HCT116 (cell line): ENCODE measurements at places on chromosomes 6 and 20. TPM values are rescaled to one million over a fixed set of nuclear protein-coding genes. Genes with fewer than 3 reads are reported as not detected.

- no peak for DNase-seq
These were observed 158.7 kb downstream of the RNGTT start for GRCh38 chr6:88804701-88805100.

DNA sequence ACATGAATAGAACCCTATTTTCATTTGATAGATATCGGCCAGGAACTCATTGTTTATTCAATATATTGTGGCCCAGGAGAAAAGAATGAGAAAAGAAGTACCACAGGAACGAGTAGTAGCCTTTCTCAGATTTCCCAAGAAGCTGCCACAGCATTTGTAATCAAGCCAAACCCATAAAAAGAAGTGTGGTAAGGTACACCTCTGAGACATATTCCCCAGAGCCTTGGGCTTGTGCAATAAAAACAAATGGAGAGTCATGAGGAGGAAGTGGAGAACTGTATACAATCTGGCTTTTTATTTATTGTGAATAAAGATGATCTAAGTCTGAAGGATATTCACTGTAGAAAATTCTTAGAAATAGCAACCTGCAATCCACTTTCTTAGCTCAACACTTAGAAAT lies 36.7 kb downstream of the KIF6 start:
- no peak for DNase-seq

- DNase-seq = no peak
These were observed 109.9 kb downstream of the MAP3K4 start for GRCh38 chr6:161101517-161101916.

DNA sequence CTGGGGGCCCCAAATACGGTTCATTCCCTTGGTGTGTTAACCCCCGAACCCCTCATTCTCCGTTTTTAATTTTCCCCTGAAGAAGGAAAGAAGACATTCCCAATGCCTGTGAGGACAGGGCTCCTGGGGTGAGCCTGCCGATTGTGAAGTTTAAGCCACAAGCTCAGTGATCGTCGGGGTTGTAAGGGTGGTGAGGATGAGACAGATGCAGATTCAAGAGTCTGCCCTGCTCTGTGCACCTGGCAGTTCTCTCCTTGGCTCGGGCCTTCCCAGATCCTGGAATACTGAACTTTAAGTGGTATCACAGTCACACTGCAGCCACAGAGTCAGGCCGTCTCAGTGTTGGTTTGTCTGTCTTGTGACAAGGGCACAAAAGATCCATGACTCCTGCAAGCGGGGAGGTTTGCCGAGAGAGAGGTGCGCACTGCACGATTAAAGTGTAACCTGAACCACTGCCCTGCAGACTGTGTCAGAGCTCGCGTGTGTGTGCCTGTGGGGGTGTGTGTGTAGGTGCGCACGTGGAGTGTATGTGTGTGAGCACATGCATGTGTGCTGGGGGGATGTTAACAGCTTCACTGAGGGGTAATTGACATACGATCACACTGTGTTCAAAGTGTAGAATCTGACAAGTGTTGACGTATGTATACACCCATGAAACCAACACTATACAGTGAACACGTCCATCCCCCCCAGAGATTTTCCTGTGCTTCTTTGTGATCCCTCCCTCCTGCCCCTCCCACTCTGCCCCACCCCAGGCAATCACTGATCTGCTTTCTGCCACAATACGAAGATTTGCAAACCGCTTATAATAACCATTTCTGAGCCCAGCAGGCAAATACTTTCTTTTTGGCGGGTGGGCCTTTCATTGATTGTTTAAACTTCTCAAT lies 38.9 kb downstream of the RPP40 start:
- DNase-seq = no peak

Gene WFDC2
- 1.1 TPM for total RNA-seq

- DNase-seq = no peak
These were observed 253.6 kb downstream of the ANKRD60 start for GRCh38 chr20:57974863-57975262.

GRCh38 chr6:90219209-90219985 lies 77.2 kb downstream of the BACH2 start:
- DNase-seq = no peak

Gene NR2E1
- not detected for total RNA-seq

DNA sequence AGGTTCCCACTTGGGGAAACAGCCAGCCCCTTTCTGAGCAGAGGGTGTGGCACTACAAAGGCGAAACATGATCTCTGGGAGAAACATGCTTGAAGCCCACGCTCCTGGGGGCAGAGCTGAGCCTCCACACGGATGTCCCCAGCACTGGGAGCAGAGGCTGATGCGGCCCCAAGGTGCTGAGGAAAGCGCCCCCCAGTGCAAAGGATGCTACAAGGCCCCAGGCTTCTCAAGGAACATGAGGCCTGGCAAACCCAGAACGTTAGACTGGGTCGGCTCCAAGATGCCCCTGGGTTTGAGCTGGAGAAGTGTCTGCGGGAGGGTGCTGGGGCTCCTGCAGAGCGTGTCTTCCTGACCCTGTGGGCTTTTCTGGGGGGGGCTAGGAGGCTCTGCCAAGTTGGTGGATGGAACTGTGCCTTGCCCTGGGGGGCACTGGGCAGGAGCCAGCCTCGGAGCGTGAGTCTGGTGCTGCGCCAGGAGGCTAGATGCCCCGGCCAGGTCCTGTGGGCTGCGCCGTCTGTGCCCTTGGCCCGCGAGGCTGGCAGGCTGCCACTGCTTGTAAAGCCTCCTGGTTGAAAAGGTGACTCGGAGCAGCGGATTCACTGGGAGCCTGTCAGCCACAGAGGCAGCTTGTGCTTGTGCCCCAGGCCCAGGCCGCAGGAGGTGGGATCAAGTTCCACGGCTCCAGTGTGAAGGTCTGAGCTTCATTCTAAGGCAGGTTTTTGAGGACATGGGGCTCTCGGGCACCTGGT lies 8.1 kb downstream of the SYNJ2 start:
- no peak for DNase-seq

Gene BPIFB2
- 0.15 TPM for total RNA-seq

GRCh38 chr6:163327165-163327880 lies 87.2 kb upstream of the QKI start:
- DNase-seq = no peak

- no peak for DNase-seq
These were observed 678.8 kb upstream of the MARCKS start for GRCh38 chr6:113178349-113178748.

Gene RGS17
- 3.9 TPM for total RNA-seq

Gene ZNF184
- total RNA-seq = 9.4 TPM

- DNase-seq = no peak
These were observed 334.6 kb downstream of the ESR1 start for GRCh38 chr6:152142105-152142504.

- no peak for DNase-seq
These were observed 253.6 kb upstream of the EXOC2 start for GRCh38 chr6:946546-946945.

GRCh38 chr6:16949716-16950115 lies 152.1 kb upstream of the STMND1 start:
- no peak for DNase-seq
